CD8-positive, alpha-beta T cell (primary cell): ENCODE measurements at places on chromosomes 5 and 9. TPM values are rescaled to one million over a fixed set of nuclear protein-coding genes. Genes with fewer than 3 reads are reported as not detected.

The PCDHA7 gene
- total RNA-seq: not detected

The WDR31 gene
- total RNA-seq: 0.43 TPM

The LTC4S gene
- total RNA-seq: 3.2 TPM

The REEP2 gene
- total RNA-seq: 0.19 TPM

The SLC28A3 gene
- total RNA-seq: not detected

The PCDHB9 gene
- not detected for total RNA-seq

The RETREG1 gene
- total RNA-seq: 62.2 TPM

The GAPT gene
- 0.54 TPM for total RNA-seq

The SURF1 gene
- 34.3 TPM for total RNA-seq

The QRFP gene
- not detected for total RNA-seq

The PRSS3 gene
- not detected for total RNA-seq

The HINT2 gene
- total RNA-seq: 10.0 TPM

The SARDH gene
- 10.2 TPM for total RNA-seq

The NIM1K gene
- total RNA-seq: 0.46 TPM

The TRMT10B gene
- total RNA-seq: 5.9 TPM

The IFNA5 gene
- total RNA-seq: not detected

The PKD2L2 gene
- not detected for total RNA-seq

GRCh38 chr5:65198456-65199120 is 283.1 kb downstream of the ADAMTS6 start:
- DNase-seq: no peak

- no peak for DNase-seq
These were observed 950.1 kb upstream of the CTNND2 start for GRCh38 chr5:12854386-12854785.

GRCh38 chr5:147393874-147394672 is 115.8 kb downstream of the DPYSL3 start:
- no peak for DNase-seq

- DNase-seq: no peak
These were observed 472.5 kb downstream of the IRX1 start for GRCh38 chr5:4068171-4068570.

- DNase-seq: no peak
These were observed 16.6 kb downstream of the GPRIN1 start for GRCh38 chr5:176593273-176593869.

DNA sequence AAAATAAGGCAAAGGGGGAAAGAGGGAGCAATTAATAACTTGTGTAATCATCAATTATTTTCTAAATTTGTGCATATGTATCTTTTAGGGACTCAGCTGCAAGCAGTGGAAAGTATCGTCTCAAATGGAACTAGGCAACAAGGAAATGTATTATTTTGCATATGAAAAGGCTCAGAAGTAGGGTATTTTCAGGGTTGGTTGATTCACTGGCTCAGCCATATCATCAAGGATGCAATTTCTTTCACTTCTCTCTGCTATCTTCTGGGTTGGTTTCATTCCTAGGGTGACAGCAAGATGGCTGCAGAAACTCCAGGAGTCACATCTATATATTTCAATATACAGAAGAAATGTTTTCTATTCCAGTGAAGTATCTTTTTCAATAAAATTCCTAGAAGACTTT is 509.8 kb downstream of the DMAC1 start:
- no peak for DNase-seq

DNA sequence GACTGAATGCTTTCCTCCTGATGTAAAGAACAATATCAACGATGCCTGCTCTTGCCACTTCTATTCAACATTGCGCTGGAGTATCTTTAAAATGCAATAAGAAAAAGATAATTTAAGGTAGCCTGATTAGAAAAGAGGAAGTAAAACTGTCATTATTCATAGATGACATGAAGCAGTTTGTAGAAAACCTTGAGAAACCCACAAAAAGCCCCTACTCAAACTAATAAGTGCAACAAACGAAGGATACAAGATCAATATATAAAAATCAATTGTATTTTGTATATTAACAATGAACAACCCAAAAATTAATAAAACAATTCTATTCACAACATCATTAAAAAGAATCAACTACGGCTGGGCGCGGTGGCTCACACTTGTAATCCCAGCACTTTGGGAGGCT is 76.4 kb upstream of the CKMT2 start:
- no peak for DNase-seq

GRCh38 chr9:96219026-96219899 is 82.7 kb downstream of the HSD17B3 start:
- DNase-seq: no peak

- DNase-seq: no peak
These were observed 15.1 kb downstream of the AUH start for GRCh38 chr9:91346644-91347043.

GRCh38 chr5:168234133-168234532 is 57.3 kb upstream of the WWC1 start:
- no peak for DNase-seq

DNA sequence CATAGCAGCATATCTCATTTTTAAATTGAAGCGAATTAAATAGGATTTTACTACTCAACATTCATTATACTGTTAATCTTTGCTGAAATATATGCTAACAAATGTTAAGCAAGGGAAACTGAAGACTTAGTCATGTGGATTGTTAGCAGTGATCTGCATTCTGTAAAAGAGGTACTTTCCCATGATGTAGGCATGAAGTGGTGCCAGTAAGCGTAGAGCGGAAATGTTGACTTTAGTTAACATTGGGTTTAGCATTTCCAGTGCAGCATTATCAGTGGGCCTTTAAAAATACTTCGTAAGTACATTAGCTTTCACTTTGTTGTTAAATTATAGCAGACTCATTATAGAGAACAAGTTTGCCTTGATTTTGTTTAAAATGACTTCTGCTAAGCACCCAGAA is 130.3 kb downstream of the CDC42SE2 start:
- no peak for DNase-seq

DNA sequence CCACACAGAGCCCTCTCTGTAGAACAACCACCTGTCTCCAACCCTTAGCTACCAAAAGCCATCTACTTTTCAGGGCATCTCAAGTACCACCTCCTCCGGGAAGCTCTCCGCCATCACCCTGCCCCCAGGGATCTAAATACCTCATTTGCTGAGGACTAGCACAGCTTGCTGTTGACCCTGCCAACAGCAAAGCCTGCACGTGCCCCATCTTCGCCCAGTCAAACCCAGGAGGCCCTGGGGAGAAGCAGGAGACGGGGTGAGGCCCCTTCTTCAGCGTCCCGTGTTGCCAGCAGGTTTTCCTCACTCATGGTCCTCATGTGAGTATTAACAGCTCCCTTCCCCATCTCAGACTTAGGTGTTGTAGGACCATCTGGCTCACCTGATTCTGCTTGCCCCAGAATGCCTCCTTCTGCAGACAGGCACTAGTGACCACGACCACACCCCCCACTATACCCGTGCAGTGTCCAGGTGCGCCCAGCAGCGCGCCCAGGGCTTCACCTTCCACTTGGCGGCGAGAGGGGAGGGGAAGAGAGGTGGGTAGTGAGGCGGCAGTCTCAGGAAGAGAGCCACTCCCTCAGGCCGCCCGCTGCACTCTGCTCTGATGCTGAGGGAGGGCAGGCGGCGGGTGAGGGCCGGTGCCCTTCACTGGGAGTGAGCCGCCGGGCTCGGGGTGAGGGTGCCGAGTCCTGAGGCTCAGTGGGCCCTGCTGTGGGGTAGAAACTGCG is 11.1 kb downstream of the VAV2 start:
- no peak for DNase-seq

GRCh38 chr5:19266791-19267190 is 721.2 kb downstream of the CDH18 start:
- no peak for DNase-seq

DNA sequence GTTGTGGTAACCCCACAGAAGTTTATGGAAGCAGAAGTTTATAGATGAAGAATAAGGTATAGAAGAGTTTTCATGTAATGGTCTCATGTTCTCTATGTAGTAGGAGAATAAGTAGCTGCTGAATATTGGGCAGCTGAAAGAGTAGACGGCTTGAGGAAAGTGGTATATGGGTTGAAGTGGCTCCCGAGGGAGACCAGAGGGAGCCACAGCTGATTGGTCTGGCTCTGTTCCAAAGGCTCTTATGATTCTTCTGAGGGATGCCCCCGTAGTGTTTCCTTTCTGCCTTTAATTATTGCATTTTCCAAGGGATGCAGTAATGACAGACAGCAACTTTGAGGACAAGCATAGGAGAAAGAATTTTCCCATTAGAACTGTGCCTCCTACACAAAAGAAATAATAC is 30.1 kb upstream of the TENT2 start:
- DNase-seq: no peak

DNA sequence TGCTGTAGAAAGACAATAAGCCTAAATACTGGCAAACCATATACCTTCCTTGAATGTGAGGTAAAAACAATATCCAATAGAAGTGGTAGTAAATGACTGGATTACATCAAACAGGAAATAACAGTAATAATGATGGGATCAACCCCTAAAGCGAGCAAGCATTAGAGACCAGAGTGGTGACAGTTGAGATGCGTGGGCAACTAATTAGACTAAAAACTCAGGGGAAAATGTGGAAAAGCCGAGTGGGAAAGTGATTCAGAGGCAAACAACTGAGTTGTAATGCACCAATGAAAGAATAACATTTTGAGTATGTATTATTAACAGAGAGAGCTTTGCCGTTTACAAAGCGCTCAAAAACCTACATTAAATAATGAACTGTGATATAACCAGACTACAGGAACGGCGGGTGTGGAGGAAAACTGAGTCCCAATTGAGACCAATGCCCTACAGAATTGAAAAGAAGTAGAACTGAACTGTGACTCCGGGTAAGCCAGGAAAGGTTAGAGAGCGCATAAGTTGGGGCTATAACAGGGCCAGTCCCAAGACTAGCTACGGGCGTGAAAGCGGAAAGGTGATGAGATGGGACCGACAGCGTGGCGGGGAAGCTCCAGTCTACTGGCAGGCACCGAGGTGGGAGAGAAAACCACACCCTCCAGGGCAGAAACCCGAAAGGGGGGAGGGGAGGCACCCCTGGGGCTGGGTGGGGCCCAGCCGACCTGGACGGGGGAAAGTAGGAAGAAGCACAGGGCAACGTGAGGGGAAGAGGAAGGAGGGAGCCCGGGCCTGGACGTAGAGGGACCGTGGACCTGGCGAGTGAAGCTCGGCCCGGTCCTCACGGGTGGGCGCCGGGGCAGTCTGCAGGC is 592 bp downstream of the UBAP2 start:
- no peak for DNase-seq

- no peak for DNase-seq
These were observed 446.2 kb downstream of the ELAVL2 start for GRCh38 chr9:23379842-23380241.

DNA sequence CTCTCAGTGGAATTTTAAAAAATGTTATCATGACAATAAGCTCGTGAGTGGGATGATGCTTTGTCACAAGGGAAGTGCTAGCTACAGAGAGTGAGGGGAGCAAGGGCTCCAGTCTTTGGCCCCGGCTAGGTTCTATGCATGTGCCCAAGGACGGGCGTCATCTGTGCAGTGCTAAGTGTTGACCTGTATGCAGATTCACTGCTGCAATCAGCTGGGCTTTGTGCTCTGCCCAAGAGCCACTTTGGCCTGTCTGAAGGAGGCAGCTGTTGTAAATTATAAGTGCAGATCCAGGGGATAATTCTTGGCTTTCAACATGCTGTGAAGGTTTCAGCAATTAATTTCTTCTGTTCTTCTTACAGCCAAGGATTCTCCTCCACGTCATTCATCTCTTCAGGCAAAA is 268.6 kb downstream of the PSAT1 start:
- DNase-seq: no peak

- DNase-seq: no peak
These were observed 19.3 kb upstream of the CAMSAP1 start for GRCh38 chr9:135926402-135927194.

- DNase-seq: no peak
These were observed 447.5 kb downstream of the IRX1 start for GRCh38 chr5:4043135-4043534.

GRCh38 chr5:57416278-57416994 is 66.2 kb downstream of the ACTBL2 start:
- DNase-seq: no peak

DNA sequence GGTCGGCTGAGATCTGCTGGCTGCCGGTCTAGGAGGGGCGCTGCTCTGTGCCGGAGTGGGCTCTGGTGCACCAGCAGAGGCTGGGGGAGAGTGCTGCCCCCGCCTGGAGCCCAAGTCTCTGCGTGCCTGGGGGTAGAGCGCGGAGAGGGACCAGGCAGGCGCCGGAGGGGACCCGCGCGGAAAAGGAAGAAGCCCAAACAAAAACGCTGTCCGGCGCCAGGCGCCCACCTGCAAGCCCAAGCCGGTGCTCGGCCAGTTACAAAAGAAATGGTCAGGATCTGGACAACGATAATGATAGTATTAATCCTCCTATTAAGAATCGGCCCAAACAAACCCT is 571 bp upstream of the S1PR3 start:
- DNase-seq: no peak

DNA sequence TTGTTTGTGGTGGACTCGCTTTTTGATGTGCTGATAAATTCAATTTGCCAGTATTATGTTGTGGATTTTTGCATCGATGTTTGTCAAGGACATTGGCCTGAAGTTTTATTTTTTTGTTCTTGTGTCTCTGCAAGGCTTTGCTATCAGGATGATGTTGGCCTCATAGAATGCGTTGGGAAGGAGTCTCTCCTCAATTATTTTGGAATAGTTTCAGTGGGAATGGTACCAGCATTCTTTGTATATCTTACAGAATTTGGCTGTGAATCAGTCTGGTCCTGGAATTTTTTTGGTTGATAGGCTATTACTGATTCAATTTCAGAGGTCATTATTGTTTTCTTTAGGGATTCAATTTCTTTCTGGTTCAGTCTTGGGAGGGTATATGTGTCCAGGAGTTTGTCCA is 141.4 kb upstream of the RGS7BP start:
- no peak for DNase-seq

GRCh38 chr9:121216271-121216805 is 14.7 kb upstream of the RAB14 start:
- no peak for DNase-seq

- no peak for DNase-seq
These were observed 14.5 kb downstream of the PALM2AKAP2 start for GRCh38 chr9:109794361-109795012.

- DNase-seq: no peak
These were observed 46.6 kb downstream of the ATG10 start for GRCh38 chr5:82018462-82018861.

DNA sequence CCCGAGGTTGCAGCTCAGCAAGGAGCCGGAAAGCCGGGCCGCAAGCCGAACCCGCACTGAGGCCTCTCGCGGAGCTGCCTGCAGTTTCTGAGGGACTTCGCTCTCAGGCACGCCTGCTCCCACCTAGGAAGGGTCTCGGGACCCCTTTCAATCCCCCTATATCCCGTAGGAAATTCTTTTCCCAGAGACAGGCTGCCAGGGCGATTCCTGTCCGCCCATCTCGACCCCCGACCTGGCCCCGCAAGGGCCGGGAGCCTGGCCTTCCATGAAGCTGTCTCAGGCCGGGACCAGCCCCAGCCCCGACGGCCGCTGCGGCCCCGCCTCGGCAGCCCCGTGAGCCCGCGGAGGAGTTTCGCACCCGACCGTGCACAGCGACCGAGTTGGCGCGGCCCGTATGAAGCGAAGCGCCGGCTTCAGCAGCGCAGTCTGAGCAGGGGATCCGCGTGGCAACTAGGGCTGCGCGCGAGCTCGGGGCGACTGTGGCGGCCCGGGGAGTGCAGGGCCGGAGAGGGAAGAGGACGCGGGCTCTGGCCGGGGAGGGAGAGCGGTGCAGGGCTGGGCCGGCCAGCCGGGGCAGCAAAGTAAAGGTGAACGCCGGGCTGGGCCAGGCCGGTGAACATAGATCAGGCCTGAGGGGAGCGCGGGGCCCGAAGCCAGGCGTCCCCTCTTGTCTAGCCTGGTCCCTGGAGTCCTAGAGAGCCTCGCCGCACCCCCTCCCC is 977 bp upstream of the PRDM12 start:
- DNase-seq: peak; percentile 22

GRCh38 chr5:170361116-170361515 is 28.1 kb downstream of the KCNMB1 start:
- DNase-seq: no peak

GRCh38 chr5:41413074-41413473 is 97.3 kb downstream of the PLCXD3 start:
- no peak for DNase-seq
